ENCODE measurements at places on chromosomes 3 and 15.

GRCh38 chr3:78976200-78976599, 791.6 kb downstream of the ROBO1 start:
- DNase-seq, result no peak

DNA sequence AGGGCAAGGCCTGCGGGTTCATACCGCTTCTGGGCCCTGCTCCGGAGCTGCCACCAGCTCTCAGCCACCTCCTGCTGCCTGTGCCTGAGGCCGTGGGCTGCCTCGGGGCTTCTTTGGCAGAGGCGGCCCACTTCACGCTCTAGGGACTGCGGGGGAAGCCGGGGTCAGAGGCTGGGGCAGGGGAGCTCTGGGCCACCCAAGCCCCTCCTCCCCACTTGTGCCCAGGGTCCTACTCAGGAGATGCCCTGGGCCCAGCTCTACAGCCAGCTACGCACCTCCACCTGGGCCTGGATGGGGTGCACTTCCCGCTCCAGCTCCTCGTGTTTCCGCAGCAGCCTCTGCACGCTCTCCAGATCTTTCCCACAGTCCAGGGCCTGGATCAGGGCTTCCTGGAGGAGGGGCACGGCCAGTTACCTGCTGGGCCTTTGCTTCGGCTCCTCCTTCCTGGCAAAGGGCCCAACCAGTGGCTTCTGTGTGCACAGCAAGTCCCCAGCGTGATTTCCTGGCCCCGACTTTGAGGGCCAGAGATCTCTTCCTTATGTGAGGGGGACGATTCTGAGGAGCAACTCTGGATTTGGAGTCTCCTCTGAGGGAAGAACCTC, 24.0 kb downstream of the PLA2G4B start:
- DNase-seq, result no peak

- DNase-seq, result no peak
Observed at GRCh38 chr3:139797724-139798343, 120.1 kb upstream of the NMNAT3 start.

DNA sequence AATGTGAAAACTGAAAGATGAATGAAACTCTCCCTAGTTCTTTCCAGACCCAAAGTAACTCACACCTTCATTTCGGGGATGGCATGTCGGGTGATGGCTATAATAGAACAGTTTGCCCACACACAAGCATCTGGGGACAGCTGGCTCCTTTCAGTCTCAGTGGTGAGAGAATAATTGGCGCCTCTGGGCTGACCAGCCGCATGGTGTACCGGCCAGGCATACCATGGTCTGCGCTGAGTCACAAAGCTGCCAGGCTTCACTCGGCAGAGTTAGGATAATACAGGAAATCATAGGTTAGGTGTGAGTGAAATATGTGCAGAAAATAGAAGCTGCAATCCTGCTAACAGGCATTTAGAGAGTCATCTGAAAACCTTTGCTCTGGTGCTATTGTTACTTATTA, 80.4 kb upstream of the IGF1R start:
- DNase-seq, result no peak

Data from AML-193 (cell line).